ENCODE measurements at places on chromosomes 2 and 18. TPM values are rescaled to one million over a fixed set of nuclear protein-coding genes. Genes with fewer than 3 reads are reported as not detected.
A peak's percentile ranks its signal among the peaks of the same experiment; 100 is the strongest.

The CD8B gene
- not detected for total RNA-seq

- DNase-seq: no peak
These were observed 1433.8 kb upstream of the SLC39A10 start for GRCh38 chr2:194223218-194223617.

- DNase-seq: no peak
These were observed 200.7 kb upstream of the TNP1 start for GRCh38 chr2:217060516-217060915.

- no peak for DNase-seq
These were observed 58.4 kb upstream of the CDCA7 start for GRCh38 chr2:173296235-173296634.

The PECR gene
- 35.6 TPM for total RNA-seq

DNA sequence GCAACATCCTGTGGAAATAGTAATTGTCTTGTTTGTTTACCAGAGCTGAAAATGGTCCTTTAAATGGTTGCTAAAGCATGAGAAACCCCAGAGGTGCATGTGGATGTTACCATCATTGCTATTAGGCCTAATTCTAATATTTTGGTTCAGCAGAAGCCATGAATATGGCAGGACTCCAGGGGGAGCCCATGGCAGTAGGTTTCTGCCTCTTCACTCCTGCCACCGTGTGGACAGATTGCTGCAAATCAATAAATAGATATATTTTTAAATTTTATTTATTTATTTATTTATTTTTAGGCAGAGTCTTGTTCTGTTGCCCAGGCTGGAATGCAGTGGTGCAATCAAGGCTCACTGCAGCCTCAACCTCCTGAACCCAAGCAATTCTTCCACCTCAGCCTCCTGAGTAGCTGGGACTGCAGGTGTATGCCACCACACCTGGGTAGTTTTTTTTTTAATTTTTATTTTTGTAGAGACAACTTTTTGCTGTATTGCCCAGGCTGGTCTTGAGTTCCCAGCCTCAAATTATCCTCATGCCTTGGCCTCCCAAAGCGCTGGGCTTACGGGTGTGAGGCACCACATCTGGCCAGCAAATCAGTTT lies 54.9 kb upstream of the CAPN13 start:
- DNase-seq: peak; percentile 76

- no peak for DNase-seq
These were observed 6.9 kb upstream of the POTEF start for GRCh38 chr2:130135692-130136541.

The RNF152 gene
- total RNA-seq: 3.3 TPM

- peak; percentile 13 for DNase-seq
These were observed 288.5 kb downstream of the TNS1 start for GRCh38 chr2:217714287-217714751.

- no peak for DNase-seq
These were observed 106.9 kb downstream of the OSR1 start for GRCh38 chr2:19251554-19251953.

GRCh38 chr2:231957913-231958763 lies 3.4 kb upstream of the DIS3L2 start:
- no peak for DNase-seq

The SPDYA gene
- 0.69 TPM for total RNA-seq

- DNase-seq: no peak
These were observed 484.3 kb upstream of the LRATD1 start for GRCh38 chr2:14148216-14148615.

DNA sequence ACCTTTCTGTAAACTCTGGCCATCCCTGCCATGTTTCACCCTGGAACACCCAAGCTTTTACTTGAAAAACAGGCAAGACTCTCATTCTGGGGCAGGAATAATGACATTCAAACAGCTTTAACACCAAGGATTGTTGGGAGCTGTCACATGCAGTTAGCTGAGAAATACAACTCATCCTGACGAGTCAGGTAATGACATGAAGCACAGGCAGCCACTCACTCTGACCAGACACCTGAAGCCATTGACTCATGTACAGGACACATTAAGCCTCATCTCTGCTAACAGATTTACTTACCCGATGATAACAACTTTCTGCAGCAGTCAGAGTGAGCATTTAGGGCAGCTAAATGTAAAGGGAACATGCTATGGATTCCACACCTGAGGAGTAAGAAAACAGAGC lies 163.1 kb upstream of the PGAP1 start:
- no peak for DNase-seq

The QPCT gene
- total RNA-seq: 83.0 TPM

DNA sequence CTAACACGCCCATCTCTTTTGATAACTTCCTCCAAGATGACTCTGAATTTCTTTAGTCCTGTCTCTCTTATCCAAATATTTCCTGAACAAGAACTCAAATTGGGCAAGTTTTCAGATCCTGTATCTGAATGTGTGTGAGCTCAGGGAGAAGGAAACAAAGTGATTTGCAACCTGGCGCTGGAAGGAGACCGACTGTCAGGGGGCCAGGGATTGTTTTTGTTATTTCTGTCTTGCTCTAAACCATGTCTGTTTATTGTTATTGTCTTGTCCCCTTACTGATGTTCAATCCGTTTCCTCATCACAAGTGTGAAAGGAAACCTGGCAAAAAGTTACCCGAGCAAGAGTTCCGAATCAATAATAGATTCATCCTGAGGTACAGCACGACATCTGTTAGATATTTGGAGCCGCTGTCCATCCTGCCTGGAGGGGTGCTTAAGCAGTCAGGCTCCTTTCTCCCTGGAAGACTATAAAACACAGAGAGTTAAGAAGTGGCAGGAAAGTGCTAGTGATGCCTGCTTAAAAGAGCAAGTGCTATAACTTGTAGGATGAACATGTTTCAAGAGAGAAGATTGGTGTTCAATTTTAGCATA lies 132.5 kb upstream of the OSR1 start:
- DNase-seq: no peak

The RUFY4 gene
- not detected for total RNA-seq

The SIGLEC15 gene
- total RNA-seq: 2.1 TPM

GRCh38 chr2:135820003-135820618 lies 16.9 kb downstream of the LCT start:
- DNase-seq: no peak

The TMEM214 gene
- total RNA-seq: 29.3 TPM

The NBEAL1 gene
- total RNA-seq: 55.0 TPM

- DNase-seq: no peak
These were observed 909.2 kb upstream of the FANCL start for GRCh38 chr2:59150217-59150849.

- no peak for DNase-seq
These were observed 10.8 kb downstream of the GALNT1 start for GRCh38 chr18:35592298-35592697.

DNA sequence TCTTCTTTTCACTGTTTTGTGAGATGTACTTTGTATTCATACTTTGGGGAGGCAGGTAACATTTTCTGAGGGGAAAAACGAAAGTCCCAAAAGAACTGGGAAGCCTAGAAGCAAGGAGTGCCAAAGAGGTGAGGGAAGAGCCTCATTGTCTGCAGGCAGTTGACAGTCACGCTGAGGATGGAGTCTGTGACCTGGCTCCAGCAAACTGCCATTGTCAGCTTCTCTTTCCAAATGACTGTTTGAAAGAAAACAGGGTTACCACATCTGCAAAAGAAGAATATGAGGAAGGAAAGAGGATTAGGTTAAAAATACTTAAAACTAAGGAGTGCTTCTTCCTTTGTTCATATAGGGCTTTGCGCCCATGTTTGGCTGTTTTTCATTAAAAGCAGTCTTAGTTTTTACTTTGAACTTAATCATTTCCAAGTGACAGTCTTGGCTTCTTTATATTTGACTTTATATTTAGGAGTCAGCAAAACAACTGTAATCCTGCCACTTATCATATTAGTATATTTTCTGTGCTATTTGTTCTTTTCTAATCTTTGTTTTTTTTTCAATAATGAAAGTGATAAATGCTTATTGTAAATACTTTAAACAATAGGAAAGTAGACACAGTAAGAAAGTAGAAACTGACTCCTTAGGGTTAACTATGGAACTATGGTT lies 35.0 kb downstream of the CERS6 start:
- DNase-seq: no peak

DNA sequence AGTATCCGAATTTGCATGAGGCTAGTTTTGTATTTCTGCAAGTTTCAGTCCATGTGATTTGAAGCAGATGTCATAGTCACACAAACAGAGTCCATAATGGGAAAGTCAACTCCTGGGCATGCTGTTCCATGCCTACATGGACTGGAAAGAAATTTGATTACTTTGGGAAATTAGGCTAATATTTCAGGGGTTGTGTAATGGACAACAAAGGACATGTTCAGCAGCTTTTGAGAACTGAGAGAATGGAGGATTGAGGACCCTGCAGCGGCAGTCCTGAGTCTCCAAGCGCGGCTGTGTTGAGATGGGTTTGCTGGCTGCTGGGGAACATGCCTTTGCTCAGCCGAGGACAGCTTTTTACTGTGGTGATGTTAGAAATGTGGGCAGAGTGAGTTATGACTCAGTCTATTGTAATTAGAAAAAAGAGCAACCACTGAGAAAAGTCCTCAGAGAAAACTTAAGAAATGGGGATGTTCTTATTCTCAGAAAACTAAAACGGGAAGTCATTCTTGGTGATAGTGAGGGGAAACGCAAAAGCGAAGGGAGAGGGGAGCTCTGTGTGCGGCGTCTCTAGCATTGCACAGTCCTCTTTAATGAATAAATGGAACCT lies 149.2 kb downstream of the FAM210A start:
- peak; percentile 2 for DNase-seq

GRCh38 chr18:65018184-65018583 lies 732.6 kb upstream of the CDH7 start:
- no peak for DNase-seq

GRCh38 chr2:173815772-173816171 lies 149.4 kb downstream of the SP3 start:
- no peak for DNase-seq

GRCh38 chr18:12726774-12727550 lies 24.1 kb downstream of the PSMG2 start:
- DNase-seq: peak; percentile 70

The HJURP gene
- 13.0 TPM for total RNA-seq

The TMEM200C gene
- 0.30 TPM for total RNA-seq

- no peak for DNase-seq
These were observed 888 bp upstream of the ADCY3 start for GRCh38 chr2:24920809-24921441.

- DNase-seq: peak; percentile 45
These were observed 170.6 kb downstream of the DNAH6 start for GRCh38 chr2:84686783-84687476.

The MARCO gene
- not detected for total RNA-seq

DNA sequence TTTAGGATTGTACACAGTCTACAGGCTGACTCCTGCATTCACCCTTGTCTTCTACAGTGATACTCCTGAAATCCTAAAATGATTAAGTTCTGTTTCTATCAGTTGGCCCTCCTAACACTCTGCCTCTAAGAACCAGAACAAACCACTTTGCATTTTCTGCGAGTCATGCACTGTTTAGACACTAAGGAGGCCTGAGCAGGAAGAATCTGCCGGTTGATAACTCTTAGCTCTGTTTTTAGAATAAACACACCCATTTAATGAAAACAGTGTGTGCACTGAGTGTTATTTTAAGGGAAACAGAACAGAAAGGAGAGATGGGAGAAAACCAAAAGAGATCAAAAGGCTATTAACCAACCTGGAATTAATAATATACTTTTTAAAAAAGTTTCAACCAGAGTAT lies 22.9 kb upstream of the SSB start:
- peak; percentile 61 for DNase-seq

- no peak for DNase-seq
These were observed 1.1 kb upstream of the SMYD1 start for GRCh38 chr2:88066543-88066942.

All from renal cortical epithelial cell (primary cell).